MV-4-11 (cell line): ENCODE measurements at places on chromosomes 1 and 21.

GRCh38 chr1:181179279-181179986 lies 90.9 kb downstream of the IER5 start:
- no peak for DNase-seq

GRCh38 chr1:165894591-165894990 lies 67.2 kb downstream of the UCK2 start:
- DNase-seq = no peak

DNA sequence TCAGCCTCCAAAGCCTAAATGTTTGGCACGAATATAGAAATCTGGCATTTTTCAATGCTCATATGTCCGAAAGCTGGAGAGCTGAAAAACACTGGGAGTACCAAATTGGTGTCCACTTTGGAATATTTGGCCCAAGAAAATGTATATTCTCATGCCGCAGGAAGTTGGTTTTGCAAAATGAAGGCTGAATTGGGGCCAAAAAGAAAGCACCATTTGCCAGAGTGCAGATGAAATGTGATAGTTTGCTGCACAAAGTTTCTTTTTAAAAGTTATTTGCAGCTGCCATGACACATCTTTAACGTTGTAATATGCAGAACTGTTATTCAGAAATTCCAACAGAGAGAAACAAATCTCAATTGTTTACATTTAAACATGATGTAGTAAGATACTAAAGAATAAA lies 124.2 kb upstream of the LYPLAL1 start:
- no peak for DNase-seq

- DNase-seq = no peak
Measured at GRCh38 chr1:230868736-230869385, 540 bp upstream of the C1orf198 start.

DNA sequence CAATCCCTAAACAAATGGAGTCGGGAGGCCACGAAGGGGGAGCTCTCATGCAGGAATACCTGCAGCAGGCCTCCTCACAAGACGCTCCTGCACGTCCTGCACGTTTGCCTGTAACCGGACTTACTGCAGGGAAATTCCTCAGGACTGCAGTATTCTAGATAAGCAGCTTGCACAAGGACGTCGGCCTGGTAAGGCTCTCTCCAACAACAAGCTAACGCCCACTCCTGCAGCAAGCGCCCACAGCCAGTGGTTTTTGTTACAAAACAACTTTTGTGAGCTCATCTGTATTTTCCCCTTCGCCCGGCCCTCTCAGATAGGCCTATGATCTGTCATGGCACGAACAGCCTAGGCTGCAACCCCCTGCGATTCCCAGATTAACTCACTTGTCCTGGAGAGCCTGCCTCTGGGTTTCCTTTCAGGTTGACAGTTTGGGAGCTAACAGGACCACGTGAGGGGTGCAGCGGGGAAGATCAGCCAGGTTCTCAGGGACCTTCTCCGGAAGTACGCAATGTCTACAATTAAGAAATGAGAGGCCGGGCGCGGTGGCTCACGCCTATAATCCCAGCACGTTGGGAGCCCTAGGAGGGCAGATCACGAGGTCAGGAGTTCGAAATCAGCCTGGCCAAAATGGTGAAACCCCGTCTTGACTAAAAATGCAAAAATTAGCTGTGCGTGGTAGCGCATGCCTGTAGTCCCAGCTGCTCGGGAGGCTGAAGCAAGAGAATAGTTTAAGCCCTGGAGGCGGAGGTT lies 921 bp upstream of the MIB2 start:
- DNase-seq = peak; percentile 84

DNA sequence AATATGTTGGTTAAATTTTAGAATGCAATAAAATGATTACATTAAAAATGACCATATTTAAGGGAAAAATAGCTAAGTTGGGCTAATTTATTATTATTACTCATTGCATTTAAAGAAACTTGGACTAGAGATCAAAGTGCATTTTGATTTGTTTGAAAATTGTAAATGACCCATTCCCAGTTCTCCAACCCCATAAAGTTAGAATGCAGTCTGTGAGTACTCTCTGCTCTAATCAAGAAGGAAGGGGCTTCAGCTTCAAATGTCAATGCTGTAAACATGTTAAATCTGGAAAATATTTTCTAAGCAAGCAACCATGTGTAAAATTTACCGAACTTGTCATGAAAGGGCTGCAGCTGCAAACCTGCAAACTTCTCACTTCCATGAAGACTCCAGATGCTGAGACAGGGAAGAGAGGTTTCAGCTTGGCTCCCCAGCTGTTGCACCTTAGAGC lies 232.7 kb downstream of the TTLL7 start:
- no peak for DNase-seq

DNA sequence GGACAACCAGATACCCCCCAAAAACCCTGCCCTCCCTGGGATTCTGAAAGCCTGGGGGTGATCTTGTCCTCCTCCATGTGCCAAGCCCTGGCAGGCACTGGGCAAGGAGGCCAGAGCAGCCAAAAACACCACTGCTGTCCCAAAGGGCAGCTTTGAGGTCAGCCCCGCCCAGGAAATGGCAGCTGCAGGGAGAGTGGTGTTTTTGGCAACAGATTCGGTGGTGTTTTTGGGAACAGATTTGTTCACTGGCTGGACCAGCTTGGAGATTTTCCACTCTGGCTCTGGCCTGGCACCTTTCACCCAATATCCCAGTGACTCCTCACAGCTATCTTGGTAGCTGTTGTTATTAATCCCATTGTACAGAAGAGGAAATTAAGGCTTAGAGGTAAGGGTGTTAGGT lies 34.7 kb downstream of the LRP8 start:
- peak; percentile 31 for DNase-seq
